ENCODE measurements at places on chromosomes 3 and 15.

DNA sequence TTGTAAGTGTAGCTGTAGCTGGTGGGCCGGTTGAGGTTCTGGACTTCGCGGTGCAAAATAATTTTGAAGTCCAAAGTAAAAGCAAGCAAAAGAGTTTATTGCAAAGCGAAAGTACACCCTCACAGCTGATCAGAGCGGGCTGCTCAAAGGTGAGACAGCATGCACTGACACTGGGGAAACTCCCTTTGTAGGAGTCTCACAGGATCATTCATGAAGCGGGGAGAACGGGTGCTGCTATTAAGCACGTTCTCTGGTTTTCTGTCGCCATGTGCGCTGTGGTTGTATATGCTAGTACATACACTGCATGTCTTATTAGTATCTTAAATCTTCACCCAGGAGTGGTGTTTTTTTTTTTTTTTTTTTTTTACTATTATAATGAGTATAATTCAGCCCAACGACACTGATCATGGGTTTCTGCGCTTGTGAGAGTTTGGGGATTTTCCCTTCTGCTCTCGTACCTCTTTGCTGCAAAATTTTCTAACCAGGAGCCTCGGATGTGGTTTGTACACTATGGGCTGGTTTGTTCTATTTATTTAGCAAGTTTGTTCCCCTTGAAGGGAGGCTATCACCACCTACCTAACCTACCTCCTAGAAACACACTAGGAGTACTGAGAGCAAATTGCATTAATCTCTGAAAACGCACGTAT lies 1.4 kb upstream of the AP4E1 start:
- peak; percentile 71 for DNase-seq
- H3K4me3 ChIP-seq = peak overlapping the region; percentile 91
- no peaks in the 10 kb centered on the region for H3K27me3 ChIP-seq
- H3K36me3 ChIP-seq = peaks cover 14% of the 10 kb centered on the region

DNA sequence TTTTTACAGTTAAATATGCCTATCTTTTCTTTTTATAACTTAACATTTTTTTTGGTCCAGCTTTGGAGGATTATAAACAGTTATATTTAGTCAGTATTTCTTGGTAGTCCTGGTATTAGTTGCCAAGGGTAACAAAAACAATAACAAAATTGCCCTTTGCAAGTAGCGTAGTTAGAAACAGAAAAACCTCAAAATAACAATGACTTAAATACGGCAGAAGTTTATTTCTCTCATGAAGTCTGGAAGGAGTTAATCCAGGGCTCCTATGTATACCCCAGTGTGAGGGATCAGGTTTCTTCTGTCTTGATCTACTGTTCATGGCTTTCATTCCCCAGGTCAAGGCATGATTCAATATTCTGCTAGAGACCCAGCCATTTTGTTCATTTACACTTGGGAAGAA lies 14.1 kb upstream of the MYH15 start:
- no peak overlapping the region for H3K27ac ChIP-seq
- no peak overlapping the region for H3K4me3 ChIP-seq
- H3K36me3 ChIP-seq = no peaks in the 10 kb centered on the region
- H3K27me3 ChIP-seq = peaks cover 2% of the 10 kb centered on the region
- H3K4me1 ChIP-seq = no peaks in the 10 kb centered on the region

DNA sequence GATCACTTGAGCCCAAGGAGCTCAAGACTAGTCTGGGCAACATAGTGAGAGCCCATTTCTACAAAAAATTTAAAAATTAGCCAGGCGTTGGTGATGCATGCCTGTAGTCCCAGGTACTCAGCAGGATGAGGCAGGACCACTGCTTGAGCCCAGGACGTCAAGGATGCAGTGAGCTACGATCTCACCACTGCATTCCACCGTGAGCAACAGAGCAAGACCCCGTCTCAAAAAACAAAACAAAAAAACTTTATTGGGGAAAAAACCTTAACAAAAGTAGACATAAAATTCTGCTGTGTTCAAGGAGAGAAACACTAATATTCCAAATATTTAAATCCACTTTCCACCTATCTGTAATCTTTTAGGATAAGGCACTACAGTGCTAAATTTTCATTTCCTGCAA lies 20.8 kb downstream of the SETD2 start:
- H3K4me3 ChIP-seq = no peak overlapping the region
- H3K27ac ChIP-seq = no peak overlapping the region
- DNase-seq = no peak

DNA sequence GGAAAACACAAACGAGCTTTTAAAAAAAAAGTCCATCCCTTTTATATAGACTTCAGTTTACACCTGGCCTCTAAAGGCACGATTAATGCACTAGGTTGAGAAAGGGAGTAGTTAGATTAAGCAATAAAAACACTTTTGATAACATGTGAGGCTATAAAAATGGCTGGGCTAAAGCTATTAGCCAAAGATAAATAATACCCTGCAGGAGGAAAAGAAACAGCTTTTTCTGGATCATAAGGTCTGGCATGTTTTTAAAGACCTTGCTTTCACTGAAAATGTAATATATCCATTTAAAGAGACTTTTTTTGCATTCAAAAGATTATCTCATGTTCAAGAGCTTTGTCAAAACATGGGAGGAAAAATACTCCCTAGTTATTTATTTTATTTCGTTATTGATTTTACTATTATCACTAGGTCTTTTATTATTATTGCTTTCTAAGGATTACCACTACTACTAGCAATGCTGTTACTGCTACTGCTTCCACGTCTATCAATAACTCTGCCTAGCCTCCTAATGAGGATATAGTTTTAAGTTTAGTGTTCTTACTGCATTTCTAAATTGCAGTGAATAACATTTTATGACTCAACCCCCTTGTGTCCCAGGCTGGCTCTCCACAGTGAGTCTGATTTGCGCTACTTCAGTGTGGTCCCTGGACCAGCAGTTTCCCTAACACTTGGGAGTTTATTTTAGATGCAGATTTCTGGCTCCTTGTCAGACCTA lies 93.4 kb downstream of the THRB start:
- no peak overlapping the region for H3K4me3 ChIP-seq
- H3K36me3 ChIP-seq = no peaks in the 10 kb centered on the region
- H3K27ac ChIP-seq = no peak overlapping the region
- no peaks in the 10 kb centered on the region for H3K4me1 ChIP-seq
- DNase-seq = no peak
- H3K27me3 ChIP-seq = no peaks in the 10 kb centered on the region

- peaks cover 2% of the 10 kb centered on the region for H3K36me3 ChIP-seq
- H3K27ac ChIP-seq = no peak overlapping the region
- no peak overlapping the region for H3K4me3 ChIP-seq
- H3K27me3 ChIP-seq = no peaks in the 10 kb centered on the region
Measured at GRCh38 chr15:80732167-80732566, 37.1 kb downstream of the ABHD17C start.

DNA sequence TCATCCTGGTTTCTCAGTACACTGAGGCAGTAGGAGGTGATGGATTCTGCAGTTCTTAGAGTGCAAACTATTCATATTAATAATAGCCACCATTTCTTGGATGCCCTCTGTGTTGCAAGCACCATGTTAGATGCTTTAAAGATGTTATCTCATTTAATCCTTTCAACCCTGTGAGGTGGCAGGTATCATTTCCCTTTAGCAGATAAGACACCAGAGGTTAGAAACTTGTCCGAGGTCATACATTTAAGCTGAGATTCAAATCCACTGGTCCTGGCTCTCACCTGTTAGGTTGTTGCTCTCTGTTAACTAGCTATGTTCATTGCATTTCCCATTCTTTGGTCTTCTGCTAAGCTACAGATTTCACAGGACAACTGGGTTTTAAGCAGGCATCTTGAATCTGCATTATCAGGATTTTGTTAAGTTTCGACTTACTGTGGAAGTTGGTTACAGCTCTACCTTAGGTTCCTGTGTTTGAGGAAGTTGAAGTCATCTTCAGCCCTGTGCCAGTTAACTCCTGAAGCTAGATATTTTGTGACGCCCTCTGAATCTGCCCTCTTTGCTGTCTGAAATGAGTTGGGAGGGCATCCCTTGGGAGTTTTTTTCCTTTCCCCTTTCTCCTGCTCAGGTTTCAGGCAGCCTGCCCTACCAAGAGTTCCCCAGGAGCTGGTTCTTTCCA lies 6.4 kb downstream of the PDE8A start:
- peak overlapping the region; percentile 36 for H3K27ac ChIP-seq
- DNase-seq = no peak
- H3K4me1 ChIP-seq = peaks cover 87% of the 10 kb centered on the region

- no peak for DNase-seq
- peaks cover 85% of the 10 kb centered on the region for H3K27me3 ChIP-seq
- H3K4me1 ChIP-seq = peaks cover 16% of the 10 kb centered on the region
- H3K27ac ChIP-seq = no peak overlapping the region
- H3K36me3 ChIP-seq = no peaks in the 10 kb centered on the region
Measured at GRCh38 chr15:89364741-89365450, 30.3 kb upstream of the POLG start.

GRCh38 chr3:57252404-57252803 lies 24.9 kb downstream of the APPL1 start:
- no peaks in the 10 kb centered on the region for H3K4me1 ChIP-seq
- DNase-seq = no peak
- H3K4me3 ChIP-seq = no peak overlapping the region

- no peak overlapping the region for H3K27ac ChIP-seq
- no peak overlapping the region for H3K4me3 ChIP-seq
- H3K27me3 ChIP-seq = peaks cover 2% of the 10 kb centered on the region
- DNase-seq = no peak
Measured at GRCh38 chr15:52082197-52083036, 30.2 kb downstream of the BCL2L10 start.

DNA sequence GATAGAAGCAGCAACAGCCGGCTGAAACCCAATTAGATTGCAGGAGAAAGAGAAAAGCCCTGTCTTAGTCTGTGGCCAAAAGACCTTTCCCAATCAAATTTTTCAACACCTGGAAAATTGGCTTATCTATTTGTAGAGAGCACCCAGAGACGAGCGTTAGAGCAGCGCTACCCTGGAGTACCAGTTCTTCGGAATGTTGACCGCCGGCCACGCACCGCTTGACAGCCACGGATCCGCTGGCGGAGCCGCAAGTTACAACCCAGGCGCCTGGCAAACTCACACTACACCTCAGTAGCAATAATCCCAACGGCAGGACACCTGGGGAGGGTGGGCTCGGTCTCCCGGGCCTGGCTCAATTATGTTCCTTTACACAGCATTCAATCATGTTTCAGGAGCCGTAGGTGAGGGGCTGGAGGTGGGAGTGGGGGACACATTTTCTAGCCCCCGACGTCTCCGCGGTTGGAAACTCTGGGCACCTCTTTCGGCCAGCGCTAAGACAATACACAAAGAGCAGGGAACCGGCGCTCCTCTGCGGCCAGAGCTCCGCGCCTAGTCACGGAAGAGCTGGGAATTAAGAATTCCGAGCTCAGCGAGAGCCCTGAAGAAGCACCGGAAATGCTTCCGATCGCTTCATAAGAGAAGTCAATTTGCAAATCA lies 1.2 kb downstream of the MB21D2 start:
- no peaks in the 10 kb centered on the region for H3K36me3 ChIP-seq
- peak; percentile 7 for DNase-seq
- peaks cover 63% of the 10 kb centered on the region for H3K27me3 ChIP-seq
- peaks cover 22% of the 10 kb centered on the region for H3K4me1 ChIP-seq

DNA sequence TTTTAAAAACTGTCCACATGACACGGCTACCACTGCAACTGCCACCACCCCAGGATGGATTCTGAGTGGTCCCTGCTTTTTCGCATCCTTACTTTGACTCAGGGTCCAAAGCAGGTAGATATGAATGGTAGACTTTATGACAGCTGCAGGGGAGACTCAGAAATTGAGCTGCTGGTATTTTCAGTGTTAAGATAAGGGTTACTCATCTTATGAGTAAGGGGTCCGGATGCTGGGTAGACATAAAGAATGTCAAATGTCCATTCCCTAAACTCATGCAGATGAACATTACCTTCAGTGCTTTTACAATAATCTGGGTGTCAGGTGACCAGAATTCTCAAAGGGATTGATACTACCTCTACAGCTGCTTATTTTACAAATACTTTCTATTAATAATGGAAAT lies 25.9 kb upstream of the BBX start:
- no peak overlapping the region for H3K4me3 ChIP-seq
- DNase-seq = no peak
- peaks cover 2% of the 10 kb centered on the region for H3K27me3 ChIP-seq
- no peaks in the 10 kb centered on the region for H3K4me1 ChIP-seq
- H3K36me3 ChIP-seq = no peaks in the 10 kb centered on the region

- H3K4me1 ChIP-seq = no peaks in the 10 kb centered on the region
- H3K27me3 ChIP-seq = no peaks in the 10 kb centered on the region
- no peak for DNase-seq
- no peak overlapping the region for H3K4me3 ChIP-seq
- H3K27ac ChIP-seq = no peak overlapping the region
Measured at GRCh38 chr3:193656445-193656844, 63.4 kb downstream of the OPA1 start.

DNA sequence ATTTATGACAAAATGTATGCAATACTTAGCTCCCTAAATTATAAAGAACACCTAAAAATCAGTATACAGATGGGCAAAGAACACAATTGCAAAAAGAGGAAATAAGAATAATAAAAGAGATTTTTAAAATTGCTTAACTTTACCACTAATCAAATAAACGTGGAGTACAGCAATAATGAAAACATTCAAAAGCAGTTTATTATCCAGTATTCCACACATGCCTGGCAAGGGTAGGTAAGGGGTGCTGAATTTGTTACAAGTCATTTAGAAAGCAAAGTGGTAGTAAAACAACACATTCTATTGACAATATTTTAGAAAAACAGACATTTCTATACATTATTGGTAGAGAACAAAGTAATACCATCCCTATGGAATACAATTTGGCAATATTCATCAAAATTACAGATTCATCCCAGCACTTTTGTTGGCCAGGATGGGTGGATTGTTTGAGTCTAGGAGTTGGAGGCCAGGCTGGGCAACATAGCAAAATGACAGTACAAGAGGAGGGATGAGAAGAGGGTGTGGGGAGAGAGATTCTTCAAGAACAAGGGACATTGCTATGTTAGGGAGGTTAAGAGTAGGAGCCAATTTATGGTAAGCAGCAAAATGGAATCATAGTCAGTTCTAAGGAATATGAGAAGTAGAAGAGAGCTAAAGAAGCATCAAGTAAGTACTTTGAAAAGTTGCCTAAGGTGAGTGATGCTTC lies 3.7 kb upstream of the ACKR4 start:
- H3K4me3 ChIP-seq = no peak overlapping the region
- peaks cover 4% of the 10 kb centered on the region for H3K4me1 ChIP-seq
- peaks cover 45% of the 10 kb centered on the region for H3K36me3 ChIP-seq
- no peak for DNase-seq
- H3K27ac ChIP-seq = no peak overlapping the region

DNA sequence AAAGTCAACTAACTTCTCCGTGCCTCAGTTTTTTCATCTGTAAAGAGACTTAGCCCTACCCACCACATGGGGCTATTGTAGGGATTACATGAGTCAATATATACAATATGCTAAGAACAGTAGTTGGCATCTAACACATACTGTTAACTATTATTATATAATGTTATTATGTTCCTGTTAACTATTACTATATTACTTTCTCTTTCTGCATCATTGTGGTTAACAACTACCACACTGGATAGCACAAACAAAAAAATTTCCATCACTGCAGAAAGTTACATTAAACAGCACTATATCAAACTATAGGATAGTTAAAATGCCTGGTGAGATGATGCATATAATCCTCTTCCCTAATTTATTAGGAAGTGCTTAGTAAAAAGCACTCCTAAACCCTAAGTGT lies 23.7 kb downstream of the STAG1 start:
- no peak overlapping the region for H3K27ac ChIP-seq
- H3K4me3 ChIP-seq = no peak overlapping the region
- H3K27me3 ChIP-seq = no peaks in the 10 kb centered on the region
- H3K4me1 ChIP-seq = peaks cover 67% of the 10 kb centered on the region
- no peak for DNase-seq
- H3K36me3 ChIP-seq = no peaks in the 10 kb centered on the region
